Kidney glomerular epithelial cell (primary cell): ENCODE measurements at places on chromosomes 2 and 18.

- DNase-seq: no peak
Observed at GRCh38 chr2:70801607-70802263, 11.3 kb upstream of the FIGLA start.

GRCh38 chr18:73840319-73840945 lies 307.2 kb downstream of the FBXO15 start:
- DNase-seq: no peak

DNA sequence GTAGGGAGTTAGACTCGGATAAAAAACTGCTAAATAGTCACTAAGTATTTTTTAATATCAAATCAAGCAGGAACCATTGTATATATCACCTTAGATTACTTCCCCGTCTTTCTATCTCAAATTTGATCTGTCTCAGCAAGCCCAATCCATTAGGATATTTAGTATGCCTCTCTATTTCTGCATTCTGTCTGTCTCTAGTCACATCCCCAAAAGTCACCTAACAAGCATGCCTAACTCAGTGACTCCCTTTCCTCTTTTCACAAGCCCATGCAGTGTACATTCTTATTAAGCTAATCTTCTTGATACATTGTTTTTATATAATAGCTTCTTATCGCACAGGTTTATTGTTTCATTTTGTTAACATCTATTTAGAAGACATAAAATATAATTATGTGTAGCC lies 57.8 kb downstream of the PDE1A start:
- DNase-seq: no peak

DNA sequence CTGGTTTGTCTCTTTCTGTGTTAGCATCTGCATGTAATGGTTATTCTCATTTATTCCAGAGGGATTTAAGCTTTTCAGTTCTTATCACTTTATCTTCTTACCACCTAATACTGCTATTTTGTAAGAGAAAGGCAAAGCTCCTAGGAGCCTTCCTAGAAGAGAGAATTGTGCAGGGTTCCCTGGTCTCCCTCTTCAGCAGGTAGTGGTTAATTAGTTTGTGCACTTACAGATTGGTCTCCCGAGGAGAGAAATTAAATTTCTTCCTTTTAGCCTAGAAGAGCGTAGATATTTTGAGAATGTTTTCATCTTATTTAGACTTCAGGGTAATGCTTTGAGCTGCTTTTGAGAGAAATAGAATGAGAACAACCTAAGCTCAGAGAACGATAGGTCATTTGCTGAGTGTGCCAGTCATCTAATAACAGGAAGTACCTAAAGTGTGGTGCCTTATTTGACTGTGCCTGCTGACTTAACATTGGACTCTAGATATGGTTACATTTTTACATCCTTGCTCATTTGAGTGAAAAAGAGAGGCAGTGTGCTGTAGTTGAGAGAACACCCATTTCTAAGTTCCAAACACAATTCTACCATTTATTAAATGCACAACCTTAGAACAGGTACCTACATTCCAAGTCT lies 651.4 kb downstream of the STK39 start:
- no peak for DNase-seq

DNA sequence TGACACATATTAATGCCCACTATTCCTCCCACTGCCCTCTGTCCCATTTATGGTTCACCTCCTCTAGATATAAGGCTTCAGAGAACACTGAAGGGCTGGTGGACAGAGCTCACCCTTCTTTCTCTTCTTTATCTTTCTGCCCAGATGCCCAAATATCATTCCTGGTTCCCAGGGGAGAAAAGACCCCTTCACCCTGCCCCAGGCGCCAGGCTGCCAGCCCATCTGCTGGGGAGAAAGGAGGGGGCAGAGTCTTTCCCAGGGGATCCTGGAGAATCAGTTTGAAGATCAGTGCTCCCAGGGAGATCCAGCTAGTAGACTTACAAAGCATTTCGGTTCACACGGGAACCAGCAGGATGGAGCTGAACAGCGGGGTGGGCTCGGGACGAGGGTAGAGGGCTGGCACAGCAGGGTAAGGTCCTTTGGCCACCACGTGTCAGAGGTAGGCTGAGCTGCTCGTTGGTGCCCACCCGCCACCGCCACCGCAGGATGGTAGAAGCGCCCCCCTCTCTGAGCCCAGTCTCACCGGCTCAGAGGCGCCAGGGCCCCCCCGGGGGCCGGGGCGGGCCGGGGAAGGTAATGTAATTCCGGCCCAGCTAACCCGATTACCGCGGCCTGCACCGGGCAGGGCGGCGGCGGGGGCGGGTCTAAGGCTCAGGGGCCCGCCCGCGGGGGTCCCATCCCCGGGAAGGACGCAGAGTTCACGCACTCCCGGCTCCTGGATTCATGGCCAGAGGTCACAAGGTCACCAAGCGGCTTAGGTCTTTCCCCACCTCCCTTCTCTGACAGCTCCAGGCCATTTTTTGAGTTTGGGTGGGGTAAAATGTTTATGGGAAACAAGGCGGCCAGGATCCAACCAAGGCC lies 1.3 kb upstream of the TLX2 start:
- DNase-seq: no peak

DNA sequence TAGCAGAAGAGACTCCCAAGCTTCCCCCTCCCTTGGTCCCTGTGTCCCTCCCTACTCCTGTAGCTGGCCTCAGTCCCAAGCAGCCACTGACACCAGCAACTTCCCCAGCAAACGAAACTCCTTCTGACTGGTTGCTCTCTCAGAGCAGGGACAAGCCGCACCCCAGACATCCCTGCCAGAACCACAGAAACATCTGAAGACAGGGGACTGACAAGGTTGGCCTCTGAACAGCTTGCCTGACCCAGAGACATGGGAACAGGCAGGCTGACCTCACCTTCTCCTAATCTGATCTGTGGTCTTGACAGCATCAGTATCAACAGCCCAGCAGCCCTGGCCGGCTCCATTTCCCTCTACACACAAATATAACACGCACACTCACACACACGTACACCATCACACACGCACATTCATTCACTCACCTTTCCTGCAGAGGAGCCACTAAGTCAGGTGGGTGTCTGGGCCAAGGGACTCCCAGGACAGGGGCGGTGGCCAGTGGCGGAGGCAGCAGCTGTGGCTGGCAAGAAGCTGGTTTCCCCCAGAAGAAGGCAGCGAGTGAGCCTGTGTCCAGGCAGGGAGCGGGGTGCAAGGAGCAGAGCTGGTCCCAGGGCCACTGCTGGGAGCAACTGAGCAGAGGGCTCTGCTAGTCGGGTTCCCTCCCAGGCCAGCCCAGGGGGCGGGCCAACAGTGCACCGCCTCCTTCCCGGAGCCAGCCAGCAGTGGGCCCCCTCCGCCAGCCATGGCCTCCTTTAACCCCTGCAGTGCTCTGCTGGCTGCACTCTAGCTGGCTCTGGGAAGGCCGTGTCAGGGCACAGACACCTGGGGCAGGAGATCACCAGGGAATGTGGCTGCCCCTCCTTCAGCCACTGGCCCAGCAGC lies 59.1 kb downstream of the TNS1 start:
- peak; percentile 77 for DNase-seq

DNA sequence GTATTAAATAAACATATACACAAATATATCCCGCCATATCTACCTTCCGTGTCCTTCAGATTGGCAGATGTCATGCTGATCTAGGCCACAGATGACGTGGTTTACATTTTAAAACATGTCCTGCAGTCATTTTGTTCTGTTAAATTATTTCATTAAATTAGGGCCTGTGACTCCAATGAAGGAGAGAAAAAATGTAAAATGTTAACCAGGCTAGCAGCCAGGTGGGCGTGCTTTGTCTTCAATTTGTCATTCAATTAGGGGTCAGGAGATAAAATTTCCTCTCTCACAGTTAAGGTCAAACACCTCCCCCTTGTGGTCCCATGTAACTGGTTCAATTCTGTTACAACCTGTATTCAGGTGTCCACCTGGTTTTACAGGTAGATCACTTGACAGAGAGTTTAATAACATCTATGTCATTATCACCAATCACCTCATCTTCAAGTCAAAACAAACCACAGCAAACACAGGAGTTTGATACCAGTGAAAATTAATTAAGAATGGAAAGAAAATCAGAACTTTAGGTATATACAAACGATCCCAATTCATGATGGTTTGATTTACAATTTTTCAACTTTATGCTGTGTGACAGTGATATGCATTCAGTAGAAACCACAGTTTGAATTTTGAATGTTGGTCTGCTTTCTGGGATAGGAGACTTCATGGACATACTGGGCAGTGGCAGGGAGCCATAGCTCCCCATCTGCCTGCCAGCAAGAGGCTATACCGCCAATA lies 339.4 kb downstream of the CMPK2 start:
- DNase-seq: no peak

DNA sequence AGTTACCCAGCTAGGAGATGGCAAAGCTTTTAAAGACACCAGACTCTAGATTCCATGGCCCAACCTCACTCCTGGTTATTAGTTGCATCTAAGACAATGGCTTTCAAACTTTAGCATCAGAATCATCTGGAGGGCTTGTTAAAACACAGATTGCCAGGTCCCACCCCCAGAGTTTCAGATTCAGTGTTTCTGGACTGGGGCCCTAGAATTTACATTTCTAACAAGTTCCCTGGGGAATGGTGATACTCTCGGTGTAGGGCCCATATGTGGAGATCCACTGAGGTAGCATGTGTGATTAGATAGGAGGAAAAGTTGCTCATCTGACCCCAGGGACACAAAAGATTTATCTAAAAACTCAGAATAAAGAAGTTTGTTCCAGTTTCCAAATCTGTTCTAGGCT lies 14.5 kb upstream of the TTR start:
- DNase-seq: no peak

- DNase-seq: no peak
Observed at GRCh38 chr2:109162999-109163398, 34.0 kb downstream of the SH3RF3 start.

DNA sequence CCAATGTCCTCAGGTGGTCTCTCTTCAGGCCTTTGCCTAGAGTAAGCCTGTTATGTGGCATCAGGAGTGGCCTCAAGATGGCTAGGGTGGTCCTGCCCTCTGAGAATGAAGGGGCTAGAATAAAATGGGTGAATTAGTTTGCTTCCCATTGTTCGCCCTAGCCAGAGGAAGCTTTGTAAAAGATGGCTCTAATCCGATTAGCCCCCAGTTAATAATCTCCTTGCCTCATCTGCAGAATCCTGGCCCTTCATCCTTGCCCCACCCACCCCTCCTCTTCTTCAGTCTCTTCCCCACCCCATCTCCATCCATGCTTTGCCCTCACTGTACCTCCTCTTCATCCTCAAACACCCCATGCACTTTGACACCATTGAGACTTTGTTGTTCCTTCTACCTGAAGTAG lies 57.4 kb upstream of the LGALSL start:
- DNase-seq: no peak

- DNase-seq: no peak
Observed at GRCh38 chr2:82959727-82960126, 1499.4 kb downstream of the SUCLG1 start.

GRCh38 chr2:31748041-31748440 lies 167.3 kb upstream of the SRD5A2 start:
- DNase-seq: no peak

DNA sequence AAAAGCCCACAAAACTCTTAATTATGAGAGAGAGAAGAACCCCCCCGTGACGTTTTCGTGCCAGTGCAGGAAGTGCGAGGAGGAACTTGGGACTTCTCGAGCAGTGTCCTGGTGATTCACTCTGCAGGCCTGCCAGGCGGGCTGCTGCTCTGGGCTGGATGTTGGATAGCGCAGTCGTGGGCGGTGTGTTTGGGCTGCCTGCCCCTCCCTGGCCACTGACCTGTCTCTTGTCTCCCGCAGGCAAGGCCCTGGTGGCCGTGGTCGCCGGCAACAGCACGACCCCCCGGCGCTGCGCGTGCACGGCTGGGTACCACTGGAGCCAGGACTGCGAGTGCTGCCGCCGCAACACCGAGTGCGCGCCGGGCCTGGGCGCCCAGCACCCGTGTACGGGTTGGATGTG lies 29.0 kb downstream of the TNFRSF11A start:
- DNase-seq: no peak

DNA sequence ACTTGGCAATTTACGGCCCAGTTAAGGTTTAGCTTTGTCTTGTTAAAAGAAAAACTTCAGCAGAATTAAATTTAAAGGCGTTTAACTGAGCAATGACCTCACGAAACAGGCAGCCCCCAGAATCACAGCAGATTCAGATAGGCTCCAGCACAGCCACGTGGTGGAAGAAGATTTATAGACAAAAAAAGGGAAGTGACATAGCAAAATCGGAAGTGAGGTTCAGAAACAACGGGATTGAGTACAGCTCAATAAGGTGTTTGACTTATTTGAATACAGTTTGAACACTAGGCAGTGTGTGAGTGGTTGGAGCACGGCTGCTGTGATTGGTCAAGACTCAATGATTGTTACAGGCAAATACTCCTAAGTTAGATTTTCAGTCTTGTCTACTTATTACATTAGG lies 79.8 kb downstream of the MOGAT1 start:
- no peak for DNase-seq

DNA sequence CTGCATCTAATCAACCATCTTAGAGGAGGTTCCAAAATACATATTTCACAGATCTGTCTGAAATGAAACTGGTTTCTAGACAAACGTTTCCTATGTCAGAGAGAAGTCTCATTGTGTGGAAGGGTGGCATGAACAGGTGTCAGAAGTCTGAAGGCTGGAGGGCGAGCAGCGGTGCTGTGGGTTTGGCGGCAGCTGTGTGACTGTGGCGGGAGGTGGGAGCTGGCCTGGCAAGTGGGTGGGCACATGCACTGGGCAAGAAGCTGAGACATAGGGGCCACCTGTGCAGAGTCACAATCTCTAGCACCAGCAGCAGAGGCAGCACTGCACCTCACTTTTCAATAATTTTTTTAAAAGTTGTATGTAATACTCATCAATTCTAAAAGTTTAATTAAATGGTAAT lies 346.3 kb downstream of the DSC3 start:
- DNase-seq: no peak

- no peak for DNase-seq
Observed at GRCh38 chr2:173216051-173216450, 138.6 kb upstream of the CDCA7 start.

DNA sequence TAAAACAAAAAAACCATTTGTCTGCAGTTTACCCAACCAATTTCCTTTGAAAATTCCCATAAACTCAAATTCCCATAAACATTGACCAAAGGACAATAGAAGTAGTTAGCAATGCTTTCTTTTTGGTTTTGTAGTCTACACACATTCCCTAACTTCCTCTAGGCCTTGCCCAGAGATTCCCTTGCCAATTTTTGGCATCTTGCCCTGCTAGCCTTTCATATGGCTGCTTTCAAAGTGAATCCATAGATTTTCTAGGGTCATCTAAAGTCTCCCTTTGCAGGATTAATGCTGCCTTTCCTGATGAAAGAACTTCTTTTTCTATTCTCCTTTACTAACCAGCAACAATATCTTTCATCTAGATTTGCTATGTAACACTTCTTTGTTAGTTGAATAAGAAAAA lies 33.4 kb downstream of the THSD7B start:
- DNase-seq: no peak

DNA sequence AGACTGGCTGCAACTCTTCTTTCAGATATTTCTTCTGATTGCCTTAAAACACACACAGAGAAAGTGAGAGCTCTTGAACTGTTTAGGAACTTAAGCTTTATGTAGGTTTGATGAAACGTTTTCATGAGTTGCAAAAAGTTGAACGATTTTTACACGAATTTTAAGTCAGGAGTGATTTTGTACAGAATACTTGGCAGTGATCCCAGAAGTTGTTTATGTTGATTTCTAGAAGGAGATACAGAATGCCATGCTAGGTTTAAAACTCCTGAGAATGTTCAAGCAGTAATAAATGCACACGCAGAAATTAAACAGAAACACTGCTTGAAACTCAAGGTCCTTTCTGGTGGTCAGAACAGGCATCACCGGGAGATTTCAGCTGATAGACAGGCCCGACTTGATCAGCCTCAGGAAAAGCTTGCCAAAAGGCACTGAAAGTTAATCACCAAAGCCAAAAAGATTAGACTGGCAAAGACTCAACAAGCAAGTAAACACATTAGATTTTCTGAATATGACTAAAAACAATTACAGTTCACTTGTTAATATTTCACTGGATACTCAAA lies 123.1 kb downstream of the SOCS6 start:
- no peak for DNase-seq

- no peak for DNase-seq
Observed at GRCh38 chr2:186913870-186914269, 64.9 kb upstream of the ZSWIM2 start.
